ENCODE measurements at places on chromosomes 3 and 15. TPM values are rescaled to one million over a fixed set of nuclear protein-coding genes. Genes with fewer than 3 reads are reported as not detected.

ZDHHC23 gene
- 3.4 TPM for total RNA-seq

GOLGA8T gene
- 0.27 TPM for total RNA-seq

FILIP1L gene
- 28.6 TPM for total RNA-seq

- DNase-seq, result no peak
Observed at GRCh38 chr15:90145761-90146160, 43.5 kb upstream of the IDH2 start.

- DNase-seq, result no peak
Observed at GRCh38 chr3:115655761-115656282, 32.5 kb downstream of the GAP43 start.

DNA sequence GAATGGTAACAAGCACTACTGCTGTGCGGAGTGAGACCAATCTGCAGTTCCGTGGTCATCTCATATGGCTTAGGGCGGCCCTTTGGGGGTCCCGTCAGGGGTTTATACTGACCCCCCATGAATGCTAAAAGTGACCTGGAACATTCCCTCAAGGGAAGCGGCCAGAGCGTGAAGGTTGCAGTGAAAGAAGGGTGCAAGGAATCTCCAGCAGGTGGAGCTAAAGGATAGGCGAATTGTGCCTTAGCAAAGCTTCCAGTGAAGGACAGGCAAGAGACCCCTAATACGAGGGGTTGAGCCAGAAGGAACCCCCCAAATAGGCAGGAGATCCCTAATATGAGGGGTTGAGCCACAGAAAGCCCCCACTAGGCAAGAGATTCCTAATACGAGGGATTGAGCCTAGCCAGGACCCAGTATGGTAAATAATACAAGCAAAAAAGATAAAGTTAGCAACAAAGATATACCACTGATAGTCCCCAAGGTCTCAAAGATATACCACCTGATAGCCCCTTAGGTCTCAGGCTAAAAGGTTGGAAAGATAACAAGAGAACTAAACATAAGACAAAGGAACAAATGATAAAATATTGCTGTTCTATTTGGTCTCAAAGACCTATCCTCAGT lies 32.8 kb downstream of the ZNF589 start:
- no peak for DNase-seq

DNA sequence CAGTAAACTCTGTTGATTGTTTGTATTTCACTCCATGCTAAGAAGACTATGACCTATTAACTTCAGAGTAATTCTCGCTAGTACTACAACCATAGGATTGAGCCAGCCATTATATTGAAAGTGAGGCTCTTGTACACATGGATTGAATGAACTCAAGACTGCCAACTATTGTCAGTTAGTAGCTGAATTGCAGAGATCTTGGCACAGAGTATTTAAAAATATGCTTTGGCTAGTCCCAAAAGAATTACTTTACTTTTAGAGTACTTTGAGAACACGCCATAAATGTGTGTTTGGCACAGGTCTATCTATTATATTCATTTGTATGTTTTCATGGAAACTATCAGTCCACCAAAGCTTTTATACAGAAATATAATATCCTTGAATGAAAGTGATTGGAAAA lies 226.7 kb upstream of the DCBLD2 start:
- no peak for DNase-seq

GREM1 gene
- total RNA-seq, result 0.52 TPM

GRCh38 chr3:30085486-30085885 lies 520.9 kb upstream of the TGFBR2 start:
- no peak for DNase-seq

POLQ gene
- 0.79 TPM for total RNA-seq

GRCh38 chr15:81080996-81081395 lies 53.1 kb upstream of the CFAP161 start:
- DNase-seq, result no peak

GRCh38 chr3:81760215-81760614 lies 1.2 kb downstream of the GBE1 start:
- DNase-seq, result no peak

Data from left ventricle myocardium superior (tissue), 1 donor.